Stimulated activated CD8-positive, alpha-beta memory T cell treated with anti-CD3 and anti-CD28 coated beads, Interleukin-4, amount 100 ng/mL, for 48 hours (primary cell): ENCODE measurements at places on chromosomes 5 and 9.

DNA sequence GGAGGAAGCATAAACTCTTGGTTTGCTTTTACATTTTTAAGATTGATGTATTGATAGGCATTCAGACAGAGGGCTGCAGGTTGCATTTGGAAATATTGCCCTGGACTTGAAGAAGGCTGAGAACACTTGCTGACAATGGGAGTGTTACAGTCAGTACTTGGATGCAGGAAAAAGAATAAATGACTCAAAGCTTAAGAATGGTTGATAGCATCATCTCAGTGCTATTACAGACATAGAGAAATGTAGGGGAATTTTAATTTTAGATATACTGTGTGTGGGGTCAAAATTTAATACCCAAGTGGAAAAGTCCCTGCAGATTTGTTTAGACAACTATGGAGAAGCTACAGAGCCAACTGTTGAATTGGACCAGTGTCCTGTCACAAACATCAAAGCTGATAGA lies 101.1 kb downstream of the ISL1 start:
- DNase-seq = no peak

GRCh38 chr5:28523888-28524635 lies 1485.7 kb upstream of the CDH9 start:
- DNase-seq = no peak

DNA sequence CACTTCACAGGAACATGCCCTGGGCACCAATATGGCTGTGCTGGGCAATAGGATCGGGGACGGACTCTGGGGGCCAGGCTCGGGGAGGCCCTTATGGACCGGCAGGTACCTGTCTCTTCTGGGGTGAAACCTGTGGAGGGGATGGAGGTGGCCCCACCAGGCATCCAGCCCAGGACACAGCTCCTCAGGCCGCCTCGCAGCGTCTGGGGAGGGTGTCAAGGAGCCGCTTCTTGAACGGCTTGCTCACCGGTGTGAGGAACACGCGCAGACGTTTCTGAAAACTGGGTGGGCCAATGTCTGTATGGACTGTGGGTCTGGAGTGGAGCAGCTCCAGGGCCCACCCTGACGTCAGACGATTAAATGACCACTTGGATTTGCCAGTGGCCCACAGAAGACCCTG lies 45.8 kb downstream of the PLEKHG4B start:
- DNase-seq = no peak

- DNase-seq = no peak
These were observed 802.4 kb upstream of the ACO1 start for GRCh38 chr9:31582071-31582470.

- DNase-seq = no peak
These were observed 12.5 kb upstream of the BTF3 start for GRCh38 chr5:73485715-73486114.

DNA sequence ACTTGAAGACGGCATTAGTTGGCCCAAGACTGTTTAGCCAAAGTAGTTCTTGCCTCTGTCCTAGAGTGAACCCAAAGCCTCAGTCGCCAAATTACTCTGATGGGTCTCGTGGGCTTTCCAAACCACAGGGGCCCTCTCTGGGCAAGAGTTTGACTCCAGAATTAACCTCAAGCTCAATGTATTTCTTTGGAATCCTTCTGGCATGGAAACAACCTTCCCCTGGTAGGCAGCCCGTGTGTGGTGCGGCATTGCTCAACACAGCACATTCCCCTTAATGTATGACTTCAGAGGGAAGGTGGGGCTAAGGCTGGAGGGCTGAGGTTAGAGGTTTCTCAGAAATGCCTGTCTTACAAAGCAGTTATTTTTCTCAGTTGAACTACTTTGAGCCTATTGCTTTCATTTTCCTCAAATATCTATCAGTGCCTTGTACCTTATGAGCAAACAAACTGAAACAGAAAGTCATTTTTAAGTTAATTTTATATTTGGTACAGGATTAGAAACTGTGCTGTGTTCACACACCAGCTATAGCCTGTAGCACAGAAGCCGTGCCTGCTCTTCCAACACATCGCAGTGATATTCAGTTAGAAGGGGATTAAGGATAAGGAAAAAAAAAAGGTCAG lies 123.9 kb upstream of the HAPLN1 start:
- DNase-seq = no peak

- peak; percentile 18 for DNase-seq
These were observed 225.7 kb downstream of the FSTL4 start for GRCh38 chr5:133386662-133387061.

- no peak for DNase-seq
These were observed 1.5 kb downstream of the RXRA start for GRCh38 chr9:134327671-134328231.

DNA sequence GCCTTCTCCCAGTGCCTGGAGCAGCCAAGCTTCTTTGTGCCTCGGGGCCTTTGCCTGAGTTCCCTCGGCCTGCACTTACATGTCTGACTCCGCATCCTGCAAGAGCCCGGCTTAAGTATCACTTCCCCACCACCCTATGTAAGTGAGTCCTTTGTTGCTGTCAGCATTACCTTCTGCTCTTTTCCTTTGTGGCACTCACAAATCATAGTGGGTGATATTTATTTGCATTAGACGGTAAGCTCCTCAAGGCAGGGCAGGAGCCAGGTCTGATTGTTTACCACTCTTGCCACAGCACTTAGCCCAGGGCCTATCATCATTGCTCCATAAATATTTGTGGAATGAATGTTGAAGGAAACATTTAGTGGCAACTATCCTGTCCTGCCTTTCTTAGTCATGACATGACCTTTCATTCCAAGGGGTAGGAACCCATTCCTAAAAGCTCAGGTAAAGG lies 4.8 kb downstream of the GM2A start:
- DNase-seq = no peak

DNA sequence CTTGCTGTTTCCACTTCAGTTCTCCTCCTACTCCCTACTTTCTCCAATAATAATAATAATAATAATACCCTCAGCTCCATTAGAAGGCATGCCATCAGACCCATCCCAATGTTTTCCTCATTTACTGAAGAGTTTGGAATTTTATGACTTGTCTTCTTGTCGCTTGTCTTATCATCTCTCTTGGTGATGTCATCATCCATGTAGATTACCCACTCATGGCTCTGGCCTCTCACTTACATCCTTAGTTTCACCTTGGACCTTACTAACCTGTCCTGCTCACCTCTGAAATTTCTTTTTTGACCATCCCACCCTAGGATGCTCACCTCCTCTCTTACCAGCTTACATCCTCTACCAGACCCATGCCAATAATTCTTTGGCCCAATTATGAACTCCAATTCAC lies 329.3 kb downstream of the ACTL7B start:
- DNase-seq = no peak

DNA sequence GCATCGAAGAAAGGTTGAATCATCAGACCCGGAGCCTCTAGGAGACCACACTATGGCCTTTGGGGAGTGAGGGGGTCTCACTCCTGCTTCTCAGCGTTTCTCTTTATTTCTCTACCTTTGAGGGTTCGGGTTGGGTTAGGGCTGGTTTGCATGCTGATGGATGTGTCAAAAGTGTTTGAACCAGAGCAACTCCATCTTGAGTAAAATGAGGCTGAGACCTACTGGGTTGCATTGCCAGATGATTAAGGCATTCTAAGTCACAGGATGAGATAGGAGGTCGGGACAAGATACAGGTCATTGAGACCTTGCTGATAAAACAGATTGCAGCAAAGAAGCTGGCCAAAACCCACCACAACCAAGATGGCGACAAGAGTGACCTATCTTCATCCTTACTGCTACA lies 44.9 kb upstream of the TCF7 start:
- DNase-seq = no peak

GRCh38 chr5:114500756-114501155 lies 138.9 kb downstream of the KCNN2 start:
- no peak for DNase-seq

DNA sequence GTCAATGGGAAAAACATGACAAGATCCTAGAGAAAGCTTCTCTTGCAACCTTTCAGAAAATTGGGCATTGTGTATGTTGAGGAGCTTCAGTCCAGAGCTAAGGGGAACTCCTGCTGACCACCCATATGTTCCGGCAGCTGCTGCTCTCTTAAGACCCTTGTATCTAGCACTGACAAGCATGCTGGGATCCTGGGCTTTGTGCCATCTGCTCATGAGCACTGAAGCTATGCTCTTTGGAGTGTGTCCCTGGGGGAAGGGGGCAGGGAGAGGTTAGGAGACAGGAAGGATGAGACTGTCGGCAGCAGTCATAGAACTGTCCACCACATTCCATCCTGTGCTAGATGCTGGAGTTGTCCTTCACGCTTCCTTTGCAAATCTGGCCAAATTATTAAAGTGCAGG lies 109.3 kb downstream of the JAKMIP2 start:
- DNase-seq = no peak

DNA sequence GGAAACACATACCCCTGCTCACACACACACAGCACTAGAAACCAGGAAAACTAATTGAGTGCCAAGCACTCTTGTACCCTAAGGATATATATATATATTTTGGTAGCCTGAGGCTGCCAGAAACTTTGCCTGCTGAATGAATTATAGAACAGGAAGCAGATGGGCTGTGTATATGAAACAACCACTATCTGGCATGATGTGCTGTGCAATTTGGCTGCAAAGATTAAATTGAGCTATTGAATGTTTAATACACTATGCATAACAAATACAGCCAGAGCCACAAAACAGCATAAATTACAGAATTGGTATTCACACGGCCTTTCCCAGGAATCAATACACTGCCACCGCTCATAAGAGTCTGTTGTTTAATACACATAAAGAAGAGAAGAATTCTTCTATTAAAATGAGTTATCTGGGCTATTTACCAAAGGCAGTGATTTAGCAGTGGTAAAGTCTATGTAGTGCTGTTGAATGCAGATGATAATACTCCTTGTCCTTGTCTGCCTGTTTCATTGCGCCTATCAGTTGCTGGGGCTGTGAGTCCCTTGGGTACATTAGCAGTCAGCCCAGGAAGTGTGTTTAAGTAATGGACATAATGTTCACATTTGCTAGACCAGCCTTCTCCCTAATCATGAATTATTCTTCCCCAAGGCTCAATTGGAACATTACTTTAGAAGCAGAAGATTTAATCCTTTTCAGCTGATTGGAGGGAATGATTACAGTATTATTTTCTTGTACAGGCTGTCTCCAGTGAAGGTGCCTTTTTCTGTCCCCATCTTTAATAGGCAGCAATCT lies 294.3 kb downstream of the TLE1 start:
- DNase-seq = no peak

- DNase-seq = no peak
These were observed 19.4 kb downstream of the ERGIC1 start for GRCh38 chr5:172853355-172853975.

DNA sequence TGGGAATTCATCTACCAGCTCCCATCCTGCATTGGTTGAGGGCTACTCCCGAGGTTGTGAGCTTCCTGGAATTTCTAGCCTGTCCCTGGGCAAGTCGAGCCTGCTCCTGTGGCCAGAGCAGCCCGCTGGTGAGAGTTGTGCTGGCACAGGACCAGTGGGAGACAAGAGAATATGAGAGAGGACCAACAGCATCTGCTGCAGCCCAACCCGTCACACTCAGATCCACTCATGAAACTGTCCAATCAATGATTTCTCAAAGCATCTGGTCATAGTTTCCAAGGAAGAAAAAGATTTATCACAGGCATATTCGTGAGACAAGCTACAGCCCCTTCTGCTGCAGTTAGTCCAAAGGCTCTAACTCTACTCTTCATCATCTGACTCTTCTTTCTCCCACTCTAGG lies 64.4 kb upstream of the RAI14 start:
- DNase-seq = no peak

GRCh38 chr5:87775228-87775627 lies 362.5 kb upstream of the CCNH start:
- DNase-seq = no peak

- DNase-seq = peak; percentile 51
These were observed 19.2 kb downstream of the GSN start for GRCh38 chr9:121286973-121287741.

DNA sequence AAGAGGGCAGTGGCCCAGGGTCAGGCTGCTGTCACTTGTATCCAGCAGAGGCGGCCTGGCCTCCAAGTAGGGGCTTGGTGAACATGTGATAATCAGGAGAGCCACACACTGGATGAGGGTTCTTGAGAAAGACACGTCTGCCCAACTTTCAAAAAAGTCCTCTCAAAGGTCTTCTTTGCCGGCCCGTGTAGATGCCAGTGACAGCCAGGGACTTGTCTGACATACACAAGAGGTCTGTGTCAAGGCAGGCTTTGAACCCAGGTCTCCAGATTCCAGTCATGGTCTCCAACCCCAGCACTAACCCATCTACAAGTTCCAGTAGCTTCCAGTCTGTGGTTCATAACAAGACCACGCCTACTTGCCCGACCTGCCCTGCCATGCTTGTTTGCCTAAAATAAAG lies 7.9 kb upstream of the AMBP start:
- no peak for DNase-seq

GRCh38 chr9:91384954-91385353 lies 23.2 kb upstream of the AUH start:
- no peak for DNase-seq

DNA sequence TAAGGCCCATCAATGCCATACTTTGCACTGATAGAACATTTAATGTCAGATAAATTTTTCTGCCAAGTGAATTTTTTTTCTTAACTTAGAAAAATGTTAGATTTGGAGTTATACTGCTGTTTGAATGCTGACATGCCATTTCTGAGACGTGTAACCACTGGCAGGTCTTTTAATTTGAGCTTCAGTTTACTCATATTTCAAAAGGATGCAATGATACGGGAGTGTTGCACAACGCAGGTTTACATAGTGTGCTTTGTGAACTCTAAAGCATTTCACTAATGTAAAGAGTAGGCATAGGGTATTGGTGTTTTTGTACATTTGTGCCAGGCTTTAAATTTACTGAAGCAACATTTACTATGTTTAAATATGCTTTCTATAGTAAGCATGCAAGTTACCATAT lies 4.2 kb downstream of the ZBTB43 start:
- no peak for DNase-seq

GRCh38 chr5:106142116-106142515 lies 1528.6 kb downstream of the EFNA5 start:
- no peak for DNase-seq

DNA sequence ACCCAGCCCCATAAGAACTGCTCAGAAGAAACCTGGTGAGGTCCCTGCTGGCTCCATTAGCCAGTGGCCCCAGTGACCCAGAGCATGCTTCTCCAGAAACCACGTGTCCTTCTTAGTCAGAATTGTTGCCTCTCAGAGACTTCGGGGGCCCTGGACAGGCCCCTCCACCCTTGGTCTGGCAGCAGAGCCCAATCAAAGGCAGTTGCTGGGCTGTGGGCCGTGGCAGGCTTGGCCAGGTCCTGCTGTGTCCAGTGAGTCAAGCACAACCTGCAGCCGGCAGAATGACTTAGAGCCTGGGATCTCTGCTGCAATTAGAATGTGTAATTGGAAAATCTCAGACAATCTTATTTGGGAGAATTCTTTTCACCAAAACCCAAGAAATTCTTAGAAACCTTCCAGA lies 502.0 kb upstream of the KLF4 start:
- DNase-seq = no peak

DNA sequence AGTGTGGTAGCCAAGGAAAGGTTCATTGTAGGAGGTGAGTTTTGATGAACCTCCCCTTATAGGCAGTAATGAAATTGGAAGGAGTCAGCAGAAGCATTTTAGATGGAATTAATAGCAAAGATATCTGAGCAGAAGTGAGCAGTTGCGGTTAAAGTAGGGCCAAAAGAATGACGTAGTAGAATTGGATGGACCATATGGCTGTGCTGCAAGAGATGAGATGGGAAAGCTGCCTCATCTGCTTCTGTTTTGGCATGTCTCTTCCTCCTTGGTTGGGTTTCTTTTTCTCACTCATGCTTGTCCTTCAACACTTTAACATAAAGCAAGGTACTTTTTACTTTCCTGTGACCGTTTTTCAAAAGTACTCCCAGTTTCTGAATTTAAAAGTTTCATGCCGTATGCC lies 55.8 kb downstream of the AQP7 start:
- no peak for DNase-seq

GRCh38 chr9:136141682-136142413 lies 23.2 kb upstream of the TMEM250 start:
- no peak for DNase-seq

GRCh38 chr9:136584934-136585333 lies 39.1 kb upstream of the NOTCH1 start:
- DNase-seq = no peak
